ENCODE measurements at places on chromosomes 3 and 15. TPM values are rescaled to one million over a fixed set of nuclear protein-coding genes. Genes with fewer than 3 reads are reported as not detected.

Gene ANKUB1
- 0.36 TPM for total RNA-seq

Gene PPP1R2
- 74.8 TPM for total RNA-seq

GRCh38 chr3:104746056-104746455, 620.7 kb upstream of the ALCAM start:
- DNase-seq = no peak

GRCh38 chr3:129016356-129016719, 15.2 kb downstream of the EFCC1 start:
- DNase-seq = peak; percentile 53

GRCh38 chr3:187705164-187705563, 2.8 kb upstream of the RTP2 start:
- no peak for DNase-seq

DNA sequence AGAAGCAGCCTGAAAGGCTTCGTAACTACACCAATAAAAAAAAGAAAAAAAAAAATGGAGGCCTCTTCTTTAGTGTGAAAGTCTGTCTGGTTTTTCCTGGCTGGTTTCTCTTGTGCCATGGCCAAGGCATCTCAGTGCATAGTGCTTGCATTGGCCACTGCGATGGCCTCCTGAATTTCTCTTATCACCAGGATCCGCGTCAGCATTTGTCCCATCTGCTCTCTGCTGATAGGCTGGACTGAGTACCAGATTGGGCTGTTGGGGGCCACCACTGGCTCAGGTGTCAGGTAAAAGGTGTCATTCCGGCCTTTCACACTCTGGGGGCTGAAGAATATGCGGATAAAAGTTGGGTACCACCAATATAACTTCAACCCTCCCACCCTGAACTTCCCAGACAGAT, 1.1 kb upstream of the IMPDH2 start:
- no peak for DNase-seq

- no peak for DNase-seq
Observed at GRCh38 chr15:77500989-77501388, 80.3 kb downstream of the HMG20A start.

GRCh38 chr3:184563941-184564684, 2.5 kb downstream of the EPHB3 start:
- no peak for DNase-seq

DNA sequence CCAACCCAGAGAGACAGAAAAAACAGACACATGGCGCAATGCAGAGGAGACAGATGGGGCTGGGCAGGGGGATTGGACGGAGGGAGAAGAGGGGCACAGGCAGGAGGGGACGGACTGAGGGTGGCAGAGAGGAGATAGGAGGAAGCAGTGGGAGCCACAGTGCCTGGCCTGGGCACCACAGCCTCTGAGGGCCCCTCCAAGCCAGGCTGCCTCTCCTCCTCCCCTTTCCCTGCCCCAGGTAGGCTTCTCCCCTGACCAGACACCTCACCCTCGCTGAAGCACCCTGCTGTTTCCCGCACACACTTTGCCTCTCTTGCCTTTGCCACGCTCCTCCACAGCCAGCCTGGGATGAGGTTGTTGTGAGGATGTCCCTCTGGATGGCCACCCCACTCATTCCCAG, 84.0 kb upstream of the PRR20G start:
- no peak for DNase-seq

- DNase-seq = no peak
Observed at GRCh38 chr3:138941259-138941885, 5.6 kb downstream of the FOXL2 start.

Gene ZCWPW2
- 1.8 TPM for total RNA-seq

- DNase-seq = no peak
Observed at GRCh38 chr3:2246873-2247648, 148.4 kb downstream of the CNTN4 start.

- DNase-seq = no peak
Observed at GRCh38 chr3:25372167-25372566, 55.9 kb upstream of the RARB start.

- DNase-seq = no peak
Observed at GRCh38 chr3:147582642-147583041, 173.5 kb downstream of the ZIC1 start.

DNA sequence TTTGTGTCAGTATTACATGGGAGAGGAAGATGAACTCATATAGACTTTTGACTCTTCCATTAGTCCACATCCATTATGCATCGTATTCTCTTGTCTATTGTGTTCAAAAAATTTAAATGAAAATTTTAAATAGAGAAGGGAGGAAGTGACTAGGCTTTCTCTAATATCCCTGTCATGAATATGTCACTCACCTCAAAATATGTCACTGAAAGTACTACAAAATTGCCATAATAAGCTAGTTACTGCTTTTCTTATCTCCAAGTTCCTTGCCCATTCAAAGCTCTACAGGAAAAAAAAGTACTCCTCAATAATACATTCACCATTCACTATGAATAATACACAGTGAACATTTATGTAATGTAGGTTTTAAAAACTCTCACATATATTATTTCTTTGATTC, 22.3 kb upstream of the GHSR start:
- DNase-seq = no peak

Gene RBMS3
- total RNA-seq = 53.4 TPM

Gene CCR3
- total RNA-seq = not detected

- DNase-seq = no peak
Observed at GRCh38 chr3:5210926-5211325, 23.4 kb downstream of the EDEM1 start.

DNA sequence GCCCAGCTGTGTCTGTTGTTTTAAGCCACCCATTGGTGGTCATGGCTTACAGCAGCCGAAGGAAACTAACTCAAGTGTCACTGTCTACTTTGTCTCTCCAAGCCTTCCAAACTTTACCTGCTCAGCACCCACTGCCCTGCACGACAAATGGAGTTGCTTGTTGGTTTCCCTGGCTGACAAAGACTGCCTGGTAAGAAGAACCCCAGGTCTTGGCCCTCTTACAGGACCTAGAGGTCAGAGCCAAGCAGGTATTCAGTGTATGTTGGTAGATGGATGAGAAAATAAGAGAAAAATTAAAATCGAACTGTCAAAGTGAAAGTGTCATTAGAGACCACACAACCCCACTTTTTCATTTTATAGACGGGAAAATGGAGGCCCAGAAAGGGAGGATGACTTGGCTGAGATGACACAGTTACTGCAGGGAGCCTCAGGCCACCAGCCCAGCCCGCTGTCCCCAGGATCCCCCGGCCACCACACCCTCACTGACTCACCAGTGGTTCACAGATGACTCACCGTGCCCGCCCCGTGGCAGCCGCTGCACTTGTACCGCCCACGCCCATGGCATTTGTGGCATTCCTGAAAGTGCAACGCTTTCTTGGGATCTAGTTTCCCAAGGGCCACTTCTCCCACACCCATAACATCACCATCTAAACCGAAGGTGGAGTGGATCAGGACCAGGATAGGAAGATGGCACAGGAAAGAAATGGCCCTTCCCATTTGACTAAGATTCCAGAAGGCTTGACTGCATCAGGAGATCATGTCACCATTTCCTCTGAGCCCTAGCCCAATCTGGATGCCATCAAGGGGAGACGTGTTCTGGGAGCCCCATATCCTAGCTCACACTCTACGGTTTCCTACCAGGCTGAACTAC, 15.2 kb downstream of the SSUH2 start:
- no peak for DNase-seq

GRCh38 chr15:58505581-58505980, 73.8 kb downstream of the LIPC start:
- DNase-seq = no peak

- no peak for DNase-seq
Observed at GRCh38 chr15:83378921-83379578, 68.1 kb upstream of the SH3GL3 start.

GRCh38 chr3:66083784-66084213, 45.1 kb upstream of the MAGI1 start:
- DNase-seq = no peak

- no peak for DNase-seq
Observed at GRCh38 chr3:83523470-83524073, 1435.2 kb upstream of the CADM2 start.

- DNase-seq = no peak
Observed at GRCh38 chr15:26126819-26127387, 263.8 kb upstream of the ATP10A start.

Measured in cerebellum (tissue), 4 donors.